ENCODE measurements at places on chromosomes 5 and 9.

- no peak for DNase-seq
Measured at GRCh38 chr5:178305801-178306200, 73.2 kb upstream of the PHYKPL start.

DNA sequence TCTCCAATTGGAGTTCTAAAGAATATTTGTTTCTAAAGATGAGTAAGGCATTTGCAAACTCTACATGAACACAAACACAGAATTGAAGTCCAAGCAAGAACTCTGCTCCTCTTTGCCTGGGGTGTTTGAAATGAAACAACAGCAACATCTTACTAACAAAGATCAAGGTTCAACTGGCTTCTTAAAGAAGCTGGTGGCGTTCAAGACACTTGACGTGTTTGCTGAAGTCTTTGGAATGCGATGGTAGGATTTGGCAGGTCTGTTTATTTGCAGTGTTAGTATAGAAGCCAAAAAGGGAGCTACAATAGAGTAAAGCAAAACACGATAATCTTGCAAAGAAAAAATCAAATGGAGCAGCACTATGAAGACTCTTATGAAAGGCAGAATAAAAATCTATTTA, 94.9 kb downstream of the BASP1 start:
- DNase-seq = no peak

- no peak for DNase-seq
Measured at GRCh38 chr9:82466616-82467260, 478.2 kb downstream of the SPATA31D1 start.

DNA sequence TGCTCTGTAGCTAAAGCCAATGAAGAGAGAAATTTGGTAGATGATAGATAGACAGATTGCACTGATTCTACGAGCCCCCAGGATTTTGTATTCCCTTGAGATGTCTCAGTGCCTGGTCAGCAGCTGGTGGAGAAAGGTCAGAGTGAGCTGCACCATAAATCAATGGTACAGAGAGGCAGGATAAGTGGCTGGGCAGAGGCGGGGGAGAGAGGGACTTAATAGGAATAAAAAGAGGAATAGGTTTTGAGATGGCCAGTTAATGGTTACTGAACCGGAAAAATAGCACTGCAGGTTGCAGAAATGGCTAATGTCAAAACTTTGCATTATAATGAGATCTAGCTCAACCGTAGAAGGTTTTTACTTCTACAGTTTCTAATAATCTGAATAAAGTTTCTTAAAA, 47.9 kb upstream of the SLC12A2 start:
- no peak for DNase-seq

GRCh38 chr5:177357459-177358351, at the start of gene RGS14:
Gene RGS14 (plus strand): TSS chr5:177357924. CDS start chr5:177358025, 101 bp downstream.
- peak; percentile 24 for DNase-seq

DNA sequence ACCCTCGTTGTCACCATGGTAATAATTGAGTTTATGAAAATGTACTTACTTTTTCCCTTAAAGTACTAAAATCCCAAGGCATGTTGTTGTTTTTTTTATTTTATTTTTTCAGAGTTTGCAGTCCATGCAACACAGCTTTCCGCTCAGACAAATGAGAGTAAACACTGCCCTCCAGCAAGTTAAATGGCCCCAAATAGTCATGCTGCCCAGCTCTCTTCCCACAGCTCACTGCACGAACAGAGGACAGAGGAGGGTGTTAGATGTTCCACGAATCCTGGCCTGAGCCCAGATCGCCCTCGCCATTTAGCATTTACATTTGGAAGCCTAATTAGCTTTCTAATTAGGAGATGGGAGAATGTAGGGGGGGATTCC, 1.9 kb downstream of the NIM1K start:
- DNase-seq = no peak

GRCh38 chr5:81313686-81314085, 12.3 kb downstream of the ZCCHC9 start:
- DNase-seq = peak; percentile 42

DNA sequence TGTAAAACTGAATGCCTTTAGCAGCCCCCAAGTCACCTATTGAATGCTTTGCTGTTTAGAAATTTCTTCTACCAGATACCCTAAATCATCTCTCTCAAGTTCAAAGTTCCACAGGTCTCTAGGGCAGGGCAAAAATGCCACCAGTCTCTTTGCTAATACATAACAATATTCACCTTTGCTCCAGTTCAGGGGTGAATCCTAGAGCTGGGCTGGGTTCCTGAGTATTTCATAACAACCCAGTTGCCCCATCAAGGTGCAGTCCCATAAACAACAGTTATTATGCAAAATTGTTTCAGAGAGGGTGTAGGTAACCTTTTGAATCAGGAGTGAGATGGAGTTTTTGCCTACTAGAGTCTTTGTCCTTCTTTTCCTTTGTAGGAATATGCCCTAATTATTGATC, 19.0 kb upstream of the C1QTNF3 start:
- no peak for DNase-seq

DNA sequence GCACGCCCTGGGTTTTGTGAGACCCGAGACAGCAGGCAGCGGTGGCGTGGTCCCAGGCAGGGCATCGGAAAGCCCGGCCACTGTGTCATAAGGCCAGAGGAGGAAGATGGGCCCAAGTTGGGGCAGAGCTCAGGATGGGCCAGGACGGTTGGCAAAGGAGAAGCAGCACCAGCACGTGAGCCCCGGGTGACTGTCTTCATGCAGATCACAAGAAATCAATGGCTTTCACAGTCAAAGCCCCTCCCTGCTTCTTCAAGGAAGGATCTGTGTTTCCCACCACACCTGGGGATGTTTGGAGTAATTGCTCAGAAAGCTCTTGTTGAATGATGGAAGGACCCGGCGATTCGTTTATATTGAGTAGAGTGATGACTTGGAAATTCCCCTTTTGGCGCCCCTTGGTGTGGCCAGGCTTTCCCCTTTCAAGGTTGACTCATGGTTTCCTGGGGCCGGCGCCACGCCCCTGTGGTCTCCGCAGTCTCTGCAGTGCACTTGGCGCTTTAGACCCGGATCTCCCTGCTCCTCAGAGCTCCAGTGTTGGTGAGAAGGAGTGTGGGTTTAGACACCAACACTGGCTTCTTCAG, 52.1 kb downstream of the IL31RA start:
- no peak for DNase-seq

GRCh38 chr5:67870662-67871061, 344.9 kb upstream of the PIK3R1 start:
- DNase-seq = no peak

DNA sequence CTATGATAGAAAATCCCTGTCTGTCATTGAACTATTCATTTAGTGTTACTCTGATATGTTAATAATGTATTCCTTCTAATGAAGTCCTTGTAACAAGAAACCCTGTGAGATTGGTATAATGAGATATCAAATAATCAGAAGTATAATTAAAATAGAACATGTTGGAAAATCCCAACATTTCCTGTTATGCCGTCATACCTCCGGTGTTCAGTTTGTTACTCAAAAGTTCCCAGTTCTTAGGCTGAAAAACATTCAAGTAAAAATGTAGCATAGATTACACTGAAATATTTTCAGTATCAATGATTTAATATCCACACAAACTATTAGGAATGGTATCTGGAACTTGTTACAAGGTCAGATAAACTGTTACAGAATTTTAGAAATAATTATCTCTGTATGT, 227.5 kb downstream of the GNA14 start:
- DNase-seq = no peak

GRCh38 chr9:137167277-137167746, 2.5 kb downstream of the LRRC26 start:
- no peak for DNase-seq

GRCh38 chr9:133709015-133709611, 29.0 kb downstream of the SARDH start:
- no peak for DNase-seq

DNA sequence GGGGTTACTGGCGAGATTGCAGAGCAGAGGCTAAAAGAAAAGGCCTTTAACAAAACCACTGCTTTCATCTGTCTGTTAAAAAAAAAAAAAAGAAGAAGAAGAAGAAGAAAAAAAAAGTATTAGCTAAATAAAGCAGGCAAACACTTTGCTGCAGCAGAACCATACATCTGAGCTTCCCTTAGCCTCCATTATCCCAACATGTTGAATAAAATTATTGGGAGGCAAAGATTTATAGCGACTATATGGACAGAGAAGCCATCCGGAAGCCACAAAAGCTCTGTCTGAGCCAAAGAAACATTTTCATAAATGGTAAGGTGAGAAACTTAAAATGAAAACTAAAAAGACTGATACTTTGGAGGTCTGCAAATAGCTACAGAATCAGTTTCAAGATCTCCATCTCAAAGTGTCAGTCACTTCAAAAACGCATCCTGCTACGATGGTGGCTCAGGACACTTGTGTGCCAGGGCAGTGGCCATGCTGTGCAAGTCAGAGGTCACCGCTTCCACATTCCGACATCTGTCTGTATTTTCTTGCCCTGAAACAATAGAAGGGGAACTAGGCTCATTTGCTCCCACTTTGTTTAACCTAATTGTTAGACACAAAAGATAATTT, 9.6 kb downstream of the EFNA5 start:
- no peak for DNase-seq

- peak; percentile 2 for DNase-seq
Measured at GRCh38 chr5:60102961-60103693, 209.6 kb upstream of the PDE4D start.

- no peak for DNase-seq
Measured at GRCh38 chr9:93155716-93156474, 21.8 kb upstream of the NINJ1 start.

GRCh38 chr9:84371737-84372136, 31.2 kb upstream of the SLC28A3 start:
- DNase-seq = peak; percentile 97

- DNase-seq = no peak
Measured at GRCh38 chr9:89878687-89879086, 273.9 kb downstream of the GADD45G start.

- no peak for DNase-seq
Measured at GRCh38 chr9:118990949-118991348, 378.3 kb downstream of the BRINP1 start.

GRCh38 chr5:119355244-119355638, 578 bp upstream of the TNFAIP8 start:
- no peak for DNase-seq

GRCh38 chr9:26687421-26687820, 205.2 kb downstream of the CAAP1 start:
- no peak for DNase-seq

GRCh38 chr5:88820581-88820980, 62.4 kb downstream of the MEF2C start:
- no peak for DNase-seq

DNA sequence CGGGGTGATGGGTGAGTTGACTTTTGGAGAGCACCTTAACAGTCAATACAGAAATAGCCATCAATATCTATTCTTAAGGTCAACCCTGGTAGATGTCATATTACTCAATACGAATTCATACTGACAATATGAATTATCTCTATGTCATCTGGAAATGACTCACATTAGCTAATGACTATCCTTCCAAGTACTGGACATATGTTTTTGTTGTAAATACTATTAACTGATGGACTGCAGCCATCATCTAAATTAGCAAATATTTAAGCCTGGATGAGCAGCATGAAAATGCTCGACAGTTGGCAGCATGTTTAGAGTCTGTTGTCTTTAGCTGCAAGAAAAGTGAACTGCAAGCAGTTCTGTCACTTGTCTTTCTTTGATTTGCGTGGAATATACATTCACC, 19.6 kb upstream of the ISOC1 start:
- DNase-seq = no peak

- peak; percentile 52 for DNase-seq
Measured at GRCh38 chr9:86341007-86341491, 13.2 kb downstream of the TUT7 start.

GRCh38 chr5:98993512-98993911, 64.7 kb upstream of the CHD1 start:
- DNase-seq = no peak

GRCh38 chr9:78871452-78872331, 574.8 kb downstream of the PSAT1 start:
- DNase-seq = peak; percentile 93

- peak; percentile 33 for DNase-seq
Measured at GRCh38 chr5:138974227-138975063, 99.3 kb upstream of the LRRTM2 start.

DNA sequence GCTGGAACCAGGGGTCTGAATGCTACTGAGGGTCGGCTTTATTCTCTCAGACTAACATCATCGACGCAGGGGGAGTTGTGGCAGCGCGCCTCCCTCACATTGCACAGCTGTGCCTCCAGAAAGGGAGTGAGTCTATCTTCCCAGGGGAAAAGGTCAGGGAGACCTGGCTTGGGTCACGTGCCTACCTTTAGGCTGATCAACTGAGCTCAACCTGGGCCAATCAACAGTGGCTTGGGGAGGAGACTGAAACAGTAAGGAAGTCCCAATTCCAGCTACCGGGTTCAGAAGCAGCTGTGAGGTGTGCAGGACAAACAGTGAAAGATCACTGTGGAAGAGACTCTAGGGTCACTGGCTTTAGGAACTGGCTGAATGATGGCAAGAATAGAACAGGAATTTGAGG, 14.3 kb downstream of the SNX30 start:
- no peak for DNase-seq

GRCh38 chr5:173981185-173981761, 7.7 kb upstream of the C5orf47 start:
- DNase-seq = no peak

DNA sequence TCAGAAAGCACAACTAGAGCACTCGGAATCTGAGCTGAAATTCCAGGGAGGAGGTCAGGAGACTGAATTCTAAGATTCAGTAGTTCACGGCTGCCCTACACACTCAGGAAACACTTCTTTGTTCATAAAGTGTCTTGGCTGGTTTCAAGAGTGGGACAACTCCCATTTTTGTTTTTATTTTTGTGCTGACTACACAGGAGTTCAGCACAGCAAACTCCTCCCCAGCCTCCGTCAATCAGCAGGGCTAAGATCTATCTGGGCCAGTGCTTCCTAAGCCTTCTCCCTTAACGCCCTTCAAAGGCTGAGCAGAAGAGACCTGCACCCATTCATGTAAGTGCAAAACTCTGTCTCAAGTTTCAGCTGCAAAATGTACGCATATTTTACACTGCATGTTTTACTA, 250.1 kb downstream of the CRB2 start:
- no peak for DNase-seq

DNA sequence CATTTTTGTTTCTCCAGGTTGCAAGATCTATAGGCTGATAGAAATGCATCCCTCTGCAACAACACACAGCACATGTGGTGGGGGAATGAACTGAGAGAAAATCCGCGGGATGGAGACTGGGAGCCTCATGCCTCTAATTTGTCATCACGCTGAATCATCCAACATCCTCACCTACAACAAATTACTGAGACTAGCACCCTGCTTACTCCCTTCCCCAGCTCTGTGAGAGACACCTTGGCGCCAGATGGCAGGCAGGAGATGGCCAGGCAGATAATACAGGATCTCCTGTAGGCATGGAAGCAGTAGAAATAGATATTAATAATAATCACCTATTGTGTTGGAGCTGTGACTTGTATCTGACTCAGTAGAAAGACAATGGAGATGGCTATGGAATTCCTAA, 276.9 kb downstream of the SEMA5A start:
- no peak for DNase-seq
